ENCODE measurements at places on chromosomes 6 and 20.

DNA sequence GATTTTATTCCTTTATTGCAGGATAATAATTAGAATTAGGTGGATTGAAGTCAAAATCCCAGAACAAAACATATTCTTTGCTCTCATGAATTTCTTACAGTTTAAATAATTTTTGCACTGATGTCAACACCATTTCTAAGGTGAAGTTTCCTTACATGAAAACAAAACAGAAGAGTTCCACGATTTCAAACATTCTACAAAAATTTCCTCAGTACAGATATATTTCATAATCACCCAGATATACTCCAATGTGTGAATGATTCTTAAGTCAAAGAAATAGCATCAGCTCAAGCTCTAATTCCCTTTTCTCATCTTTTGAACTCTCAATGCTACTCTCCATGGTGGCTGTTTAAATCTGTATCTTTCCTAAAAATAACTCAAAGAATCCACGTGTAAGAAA lies 39.5 kb upstream of the THBS2 start:
- DNase-seq: no peak

DNA sequence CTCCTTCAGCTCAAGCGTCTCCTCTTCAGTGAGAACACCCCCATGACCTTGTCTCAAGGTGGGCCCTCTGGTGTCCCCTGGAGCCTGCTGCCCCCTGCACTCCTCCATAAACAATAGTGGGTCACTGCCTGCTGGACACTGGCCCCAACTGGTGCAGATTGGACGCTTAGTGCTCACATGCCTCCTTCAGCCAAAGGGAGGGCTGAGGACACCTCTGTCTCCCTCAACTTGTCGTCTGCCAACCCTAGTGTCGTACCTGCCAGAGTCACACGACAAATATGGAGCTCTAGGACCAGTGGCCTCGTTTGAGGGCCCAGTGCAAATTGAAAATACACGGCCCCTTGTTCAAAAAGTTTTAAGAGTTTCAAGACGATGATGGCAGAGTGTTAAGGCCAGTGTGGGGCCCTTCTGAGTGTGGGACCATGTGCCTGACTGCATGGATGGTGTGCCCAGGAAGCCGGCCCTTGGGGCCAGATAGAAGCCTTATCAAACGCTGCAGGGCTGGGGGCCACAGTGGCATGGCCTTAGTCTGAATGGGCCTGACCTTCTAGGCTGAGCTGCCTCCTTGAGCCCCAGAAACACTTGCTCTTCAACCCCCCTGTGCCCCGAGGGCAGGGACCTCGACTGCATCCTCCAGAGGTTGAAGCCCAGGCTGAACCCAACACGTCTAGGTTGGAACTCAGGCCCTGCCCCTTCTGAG lies 20.1 kb downstream of the APCDD1L start:
- DNase-seq: no peak

- DNase-seq: peak; percentile 38
These were observed 29.8 kb downstream of the RHAG start for GRCh38 chr6:49606721-49607390.

GRCh38 chr20:44485078-44485829 lies 9.6 kb downstream of the TTPAL start:
- DNase-seq: no peak

GRCh38 chr6:153170511-153170910 lies 39.4 kb upstream of the RGS17 start:
- no peak for DNase-seq

GRCh38 chr6:145147981-145148749 lies 587.2 kb downstream of the EPM2A start:
- DNase-seq: no peak

GRCh38 chr20:2460752-2461424 lies 9.7 kb downstream of the SNRPB start:
- DNase-seq: no peak

GRCh38 chr6:22732176-22732970 lies 163.0 kb downstream of the HDGFL1 start:
- no peak for DNase-seq

- no peak for DNase-seq
These were observed 32.6 kb downstream of the CLIC5 start for GRCh38 chr6:45983062-45983461.

DNA sequence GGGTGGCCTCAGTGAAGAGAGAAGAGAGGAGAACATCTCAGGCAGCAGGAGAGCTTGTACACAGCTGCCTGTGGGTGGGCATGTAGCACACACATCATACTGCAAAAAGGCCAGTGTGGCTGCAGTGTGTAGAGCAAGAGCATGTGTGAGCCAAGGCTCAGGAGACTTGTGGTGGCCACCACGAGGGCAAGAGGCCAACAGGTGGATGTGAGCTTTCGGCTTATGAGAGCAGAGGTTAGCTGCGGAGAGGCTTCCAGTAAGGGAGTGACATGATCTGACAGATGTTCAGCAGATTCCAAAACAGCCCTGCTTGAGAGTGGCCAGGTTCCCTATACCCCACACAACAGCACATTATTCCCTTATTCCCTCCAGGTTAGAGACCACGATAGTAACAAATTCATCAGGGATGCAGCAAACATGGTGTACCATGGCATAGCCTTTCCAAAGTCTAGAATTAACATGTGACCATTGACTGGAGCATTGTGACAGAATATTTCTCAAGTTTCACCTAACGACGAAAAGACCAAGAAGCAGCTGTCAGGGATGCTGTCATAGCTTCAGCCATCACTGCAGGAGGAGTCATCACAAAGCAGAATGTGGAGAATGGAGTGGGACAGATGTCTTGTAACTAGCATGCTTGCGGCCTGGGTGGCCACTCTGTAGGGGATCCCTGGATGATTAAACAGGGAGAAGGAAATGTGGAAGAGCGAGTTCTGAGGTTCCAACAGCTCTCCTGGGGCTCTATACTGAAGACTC lies 23.1 kb downstream of the HM13 start:
- no peak for DNase-seq

DNA sequence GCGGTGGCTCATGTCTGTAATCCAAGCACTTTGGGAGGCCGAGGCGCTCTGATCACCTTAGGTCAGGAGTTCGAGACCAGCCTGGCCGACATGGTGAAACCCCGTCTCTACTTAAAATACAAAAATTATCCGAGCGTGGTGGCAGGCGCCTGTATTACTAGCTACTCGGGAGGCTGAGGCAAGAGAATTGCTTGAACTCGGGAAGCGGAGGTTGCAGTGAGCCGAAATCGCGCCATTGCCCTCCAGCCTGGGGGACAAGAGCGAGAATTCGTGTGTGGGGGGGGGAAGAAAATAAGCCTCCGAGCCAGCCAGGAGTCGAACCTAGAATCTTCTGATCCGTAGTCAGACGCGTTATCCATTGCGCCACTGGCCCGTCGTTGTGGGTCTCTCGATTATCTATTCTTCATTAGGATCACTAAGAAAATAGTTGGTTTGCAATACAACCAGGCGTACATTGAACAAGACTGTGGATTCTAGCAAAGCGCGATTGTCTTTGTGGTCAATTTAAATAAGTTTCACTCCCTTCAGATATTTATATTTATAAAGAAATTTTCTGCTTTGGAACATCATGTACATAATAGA lies 33.9 kb upstream of the PRSS16 start:
- DNase-seq: no peak

- DNase-seq: no peak
These were observed 202.2 kb downstream of the PTPRT start for GRCh38 chr20:42987376-42988114.

- peak; percentile 77 for DNase-seq
These were observed 775 bp downstream of the PFDN4 start for GRCh38 chr20:54208548-54209176.

GRCh38 chr6:11164717-11165646 lies 53.5 kb upstream of the ERVFRD-1 start:
- DNase-seq: no peak

- peak; percentile 76 for DNase-seq
These were observed 183.7 kb upstream of the PMEPA1 start for GRCh38 chr20:57893366-57893999.

DNA sequence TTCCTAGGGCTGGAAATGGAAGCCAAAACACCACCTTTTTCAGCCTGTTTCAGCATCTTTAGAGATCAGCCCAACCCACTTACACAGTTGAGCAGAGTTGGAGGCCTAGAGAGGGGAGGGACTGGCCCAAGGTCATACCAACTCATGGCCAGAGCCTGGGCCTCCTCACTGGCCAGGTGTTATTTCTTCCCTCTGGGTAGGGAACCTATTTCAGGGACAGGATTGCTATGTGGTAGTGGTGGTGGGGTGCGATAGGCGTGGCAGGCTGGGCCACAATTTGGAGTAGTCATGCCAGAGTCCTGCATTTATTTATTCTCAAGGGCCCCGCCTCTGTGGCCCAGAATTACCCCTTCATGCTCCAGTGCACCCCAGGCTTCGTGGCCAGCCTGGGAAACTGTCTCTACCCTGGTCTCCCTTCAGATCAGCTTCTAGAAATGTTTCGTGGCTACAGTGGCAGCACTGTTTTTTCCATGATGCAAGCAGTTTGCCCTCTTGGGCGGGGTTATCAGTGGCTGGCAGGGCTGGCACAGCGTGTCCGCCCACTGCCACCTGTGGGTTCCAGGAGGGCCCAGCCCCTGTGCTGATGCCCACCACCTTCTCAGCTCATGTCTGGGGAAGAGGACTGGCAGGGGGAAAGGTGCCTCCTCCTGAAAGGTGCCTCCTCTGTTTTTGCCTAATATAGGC lies 6.2 kb downstream of the VEGFA start:
- no peak for DNase-seq

- DNase-seq: no peak
These were observed 63.2 kb downstream of the FGD2 start for GRCh38 chr6:37068356-37069270.

GRCh38 chr6:56525974-56526789 lies 116.5 kb downstream of the DST start:
- DNase-seq: peak; percentile 56

GRCh38 chr6:110532431-110532830 lies 56.0 kb upstream of the SLC22A16 start:
- DNase-seq: no peak

- DNase-seq: peak; percentile 61
These were observed 920 bp downstream of the ZBTB12 start for GRCh38 chr6:31900917-31901414.

DNA sequence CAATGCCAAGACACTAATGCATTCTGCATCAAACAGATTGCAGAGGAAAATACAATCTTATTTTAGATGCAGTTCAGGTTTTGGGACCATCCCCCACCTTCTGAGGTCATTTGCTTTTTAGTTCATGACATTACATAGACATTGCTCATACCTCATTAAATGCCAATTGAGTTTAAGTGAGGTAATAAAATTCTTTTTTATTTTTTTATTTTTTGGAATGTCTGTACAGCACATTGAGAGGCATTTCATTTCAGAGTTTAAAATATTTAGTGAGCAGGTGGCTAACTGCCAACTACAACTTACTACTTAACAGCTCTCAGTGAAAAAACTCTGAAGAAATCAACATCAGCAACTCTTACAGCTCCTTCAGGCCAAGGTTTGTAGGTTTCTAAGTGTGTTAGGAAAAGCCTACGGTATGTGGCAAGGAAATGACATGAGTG lies 482.2 kb upstream of the RNF217 start:
- no peak for DNase-seq

DNA sequence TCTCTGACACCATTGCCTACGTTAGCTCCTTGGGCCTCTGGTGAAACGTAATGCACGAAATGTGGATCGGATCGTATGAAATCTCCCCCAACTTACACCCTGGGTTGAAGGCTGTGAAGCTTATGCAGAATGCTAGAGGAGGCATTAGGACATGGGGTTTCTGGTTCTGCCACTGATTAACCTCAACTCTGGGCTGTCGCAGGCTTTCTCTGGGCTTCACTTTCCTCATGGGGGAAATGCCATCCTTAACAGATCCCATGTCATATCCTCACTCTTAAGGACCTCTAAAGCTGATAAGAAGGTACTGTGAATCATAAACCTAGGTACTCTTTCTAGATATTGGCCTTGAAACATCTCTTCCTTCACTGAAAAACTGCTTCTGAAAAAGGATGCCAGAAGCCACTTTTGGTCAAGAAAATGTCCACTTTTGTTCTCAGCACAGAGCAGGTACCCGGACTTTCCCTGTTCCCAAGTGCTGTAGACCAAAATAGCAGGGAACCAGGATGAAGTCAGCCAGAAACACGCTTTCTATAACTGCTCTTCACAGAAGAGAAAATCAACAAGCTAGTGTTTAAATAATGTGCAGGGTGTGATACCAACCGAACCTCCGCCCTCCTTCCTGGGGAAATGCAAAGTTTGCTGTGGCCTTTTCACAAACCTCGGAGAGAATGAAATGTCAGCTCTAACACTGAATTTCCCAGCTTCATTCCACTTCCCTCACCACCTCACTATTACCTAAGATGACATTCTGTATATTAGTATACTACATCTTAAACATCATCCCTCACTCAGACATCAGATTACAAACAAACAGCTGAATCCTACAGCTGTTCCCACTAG lies 118.9 kb downstream of the BACH2 start:
- no peak for DNase-seq

DNA sequence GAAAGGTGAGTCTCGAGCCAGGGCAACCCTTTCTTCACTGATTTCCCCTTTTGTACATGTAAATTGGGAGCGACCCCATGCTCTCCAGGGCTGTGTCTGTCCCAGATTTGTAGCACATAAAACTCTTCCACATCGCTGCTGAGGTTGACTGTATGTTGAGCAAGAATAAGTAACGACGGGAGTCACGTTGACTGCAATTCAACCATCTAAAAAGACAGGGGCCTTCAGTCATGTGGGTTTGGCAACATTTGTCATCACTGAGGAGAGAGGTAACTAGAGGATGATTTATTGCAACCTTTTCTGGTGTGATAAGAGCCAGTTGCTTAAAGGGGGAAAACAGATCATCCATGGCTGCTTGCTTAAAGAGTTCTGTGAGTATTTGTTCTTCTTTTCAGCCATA lies 159.4 kb upstream of the SULF2 start:
- no peak for DNase-seq

- DNase-seq: no peak
These were observed 181.6 kb downstream of the FARS2 start for GRCh38 chr6:5442916-5443315.

- peak; percentile 65 for DNase-seq
These were observed 21.8 kb downstream of the POM121L2 start for GRCh38 chr6:27290065-27290849.

GRCh38 chr6:31120151-31120915 lies at the start of gene CDSN:
CDSN (minus strand) TSS chr6:31120446; CDS start chr6:31120419, 27 bp downstream.
- no peak for DNase-seq

DNA sequence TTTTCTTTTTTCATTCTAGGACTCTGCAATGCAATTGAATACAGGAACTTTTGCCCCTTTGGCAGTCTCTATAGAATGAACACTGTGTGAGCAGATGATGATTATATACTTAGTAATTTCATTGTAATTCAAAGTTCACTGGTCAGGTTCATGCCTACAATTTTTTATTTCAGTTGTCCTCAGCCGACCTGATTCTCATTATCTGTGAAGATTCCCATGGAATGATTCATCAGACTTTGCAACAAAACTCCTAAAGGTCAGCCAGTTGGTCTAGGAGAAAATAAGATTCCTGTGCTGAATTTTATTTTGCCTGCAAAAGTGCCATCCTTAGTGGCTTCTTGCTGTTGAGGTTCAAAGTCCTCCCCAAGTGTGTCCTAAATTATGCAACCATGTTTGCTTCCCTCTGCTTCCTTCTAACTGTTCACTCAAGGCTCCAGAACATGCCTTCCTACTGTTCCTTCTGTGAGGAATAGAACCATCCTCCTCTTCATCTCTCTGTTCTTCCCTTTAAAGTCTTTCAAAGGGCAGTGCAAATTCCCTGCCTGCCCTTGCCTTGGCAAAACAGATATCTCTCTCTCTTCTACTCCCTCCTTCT lies 194.2 kb upstream of the CNR1 start:
- DNase-seq: no peak

GRCh38 chr6:14266266-14266665 lies 148.7 kb downstream of the CD83 start:
- no peak for DNase-seq

- no peak for DNase-seq
These were observed 248.8 kb downstream of the SOD2 start for GRCh38 chr6:159444056-159444760.

All from retina (tissue), 1 donor.